ENCODE measurements at places on chromosomes 4 and X.

GRCh38 chrX:100731441-100732281 lies at the start of gene SYTL4:
Gene SYTL4, minus strand, starts transcription at chrX:100732121. Its CDS starts 30,084 bp downstream, at chrX:100702037.
- no peak for DNase-seq

DNA sequence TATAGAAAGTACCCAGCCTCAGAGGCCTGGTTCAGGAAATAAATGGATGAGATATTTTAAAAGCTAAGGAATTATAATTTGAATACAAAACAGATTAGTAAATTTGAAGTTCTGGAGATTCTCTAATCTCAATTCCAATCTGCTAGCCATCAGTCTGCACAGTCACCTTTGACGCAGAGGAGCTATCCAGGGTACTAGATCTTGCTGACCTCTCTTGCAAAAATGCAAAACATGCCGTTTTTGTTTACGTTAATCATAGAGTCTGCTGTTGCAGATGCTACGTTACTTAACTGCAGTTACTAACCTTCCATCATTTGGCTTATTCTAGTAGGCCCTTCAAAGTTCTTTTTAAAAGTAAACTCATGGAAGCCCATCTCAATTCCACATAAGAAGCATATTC lies 10.4 kb downstream of the CCSER1 start:
- DNase-seq = no peak

- DNase-seq = no peak
Measured at GRCh38 chrX:9308426-9308825, 156.4 kb upstream of the TBL1X start.

DNA sequence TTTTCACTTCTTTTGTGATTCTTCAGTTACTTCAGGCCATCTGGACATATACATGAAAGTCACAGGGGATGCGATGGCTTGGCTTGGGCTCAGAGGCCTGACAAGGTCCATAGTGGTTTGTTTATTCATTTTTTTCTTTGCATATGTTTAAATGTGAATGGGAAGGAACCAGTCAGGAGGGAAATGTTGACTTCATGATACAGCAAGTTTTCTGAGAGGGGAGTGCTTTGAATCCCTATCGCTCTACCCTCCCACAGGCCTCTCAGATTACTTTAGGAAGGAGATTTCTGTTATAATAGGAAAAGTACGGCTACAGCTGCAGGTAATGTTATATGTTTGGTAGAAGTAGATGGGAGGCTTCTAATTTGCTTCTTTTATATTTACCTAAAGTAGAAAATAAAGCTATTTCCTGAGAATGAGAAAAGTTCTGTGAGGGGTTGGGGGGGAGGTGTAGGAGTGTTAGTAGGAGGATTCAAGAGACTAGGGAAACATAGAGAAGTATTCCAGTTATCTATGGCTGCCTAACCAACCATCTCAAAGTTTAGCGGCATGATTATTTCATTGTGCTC lies 322.9 kb downstream of the RAPGEF2 start:
- no peak for DNase-seq

DNA sequence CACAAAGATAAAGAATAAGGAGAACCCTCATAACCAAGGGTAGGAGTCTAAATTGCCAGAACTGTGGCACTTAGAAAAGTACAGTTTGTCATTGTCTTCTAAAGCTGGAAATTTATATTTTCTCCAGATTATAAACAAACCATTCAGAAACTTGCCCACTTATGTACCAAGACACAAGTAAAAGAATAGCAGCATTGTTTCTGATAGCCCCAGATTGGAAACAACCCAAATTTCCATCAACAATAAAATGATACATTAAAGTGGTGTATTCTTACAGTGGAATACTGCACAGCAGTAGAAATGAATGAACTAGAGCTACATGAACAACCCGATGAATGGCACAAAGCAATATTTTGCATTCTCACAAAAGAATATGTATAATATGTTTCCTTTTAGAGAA lies 63.1 kb upstream of the PDHA1 start:
- no peak for DNase-seq

GRCh38 chr4:29311247-29311646 lies 1408.9 kb upstream of the PCDH7 start:
- DNase-seq = no peak

- DNase-seq = no peak
Measured at GRCh38 chr4:81647388-81647787, 175.7 kb upstream of the RASGEF1B start.

GRCh38 chr4:89303814-89304388 lies 3.7 kb downstream of the GPRIN3 start:
- DNase-seq = no peak

GRCh38 chr4:20096911-20097310 lies 154.8 kb upstream of the SLIT2 start:
- no peak for DNase-seq

DNA sequence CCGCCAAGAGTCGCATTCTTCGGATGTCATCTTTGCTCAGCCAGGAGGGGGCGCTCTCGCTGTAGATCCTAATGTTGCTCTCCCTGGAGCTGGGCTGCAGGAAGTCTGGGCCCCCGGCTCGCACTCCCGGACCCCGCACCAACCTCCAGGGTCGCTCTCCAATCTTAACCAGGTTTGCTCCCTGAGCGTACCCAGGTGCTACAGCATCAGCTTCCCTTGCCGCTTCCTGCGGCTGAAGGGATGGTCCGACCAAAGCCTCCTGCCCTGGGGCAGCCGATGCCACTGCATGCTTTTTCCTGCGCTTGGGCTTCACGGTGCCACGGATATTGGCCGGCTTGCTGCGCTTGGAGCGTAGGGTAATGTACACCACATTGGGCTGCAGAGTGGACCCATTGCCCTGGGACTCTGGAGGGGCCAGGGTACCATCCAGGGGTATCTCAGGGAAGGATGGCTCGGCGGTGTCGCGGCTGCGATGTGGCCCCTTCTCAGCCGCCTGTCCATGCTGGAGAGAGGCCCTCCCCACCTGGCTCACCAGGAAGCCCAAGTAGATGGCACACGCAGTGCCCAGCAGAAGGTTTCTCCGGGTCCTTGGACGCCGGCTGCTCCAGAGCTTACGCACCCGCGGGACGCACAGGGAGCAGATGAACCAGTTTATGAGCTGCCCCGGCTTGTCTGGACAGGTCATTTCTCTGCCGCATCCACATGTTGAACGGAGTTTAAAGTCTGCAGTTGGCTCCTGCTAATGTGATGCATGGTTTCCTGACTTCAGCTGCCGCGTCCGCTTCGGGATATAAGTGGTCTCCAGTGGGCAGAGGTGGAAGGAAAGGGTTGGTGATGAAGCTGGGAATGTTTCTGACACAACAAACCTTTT lies 1.9 kb downstream of the GASK1B start:
- DNase-seq = no peak

GRCh38 chrX:113389846-113390245 lies 549.2 kb upstream of the AMOT start:
- no peak for DNase-seq

GRCh38 chr4:13378973-13379759 lies 105.0 kb downstream of the RAB28 start:
- no peak for DNase-seq

Measured in right renal cortex interstitium (tissue), 3 donors.